ENCODE measurements at places on chromosomes 2 and 18.

- no peak for DNase-seq
These were observed 119.6 kb downstream of the MTX2 start for GRCh38 chr2:176388861-176389260.

- no peak for DNase-seq
These were observed 368.7 kb upstream of the ID2 start for GRCh38 chr2:8312861-8313830.

DNA sequence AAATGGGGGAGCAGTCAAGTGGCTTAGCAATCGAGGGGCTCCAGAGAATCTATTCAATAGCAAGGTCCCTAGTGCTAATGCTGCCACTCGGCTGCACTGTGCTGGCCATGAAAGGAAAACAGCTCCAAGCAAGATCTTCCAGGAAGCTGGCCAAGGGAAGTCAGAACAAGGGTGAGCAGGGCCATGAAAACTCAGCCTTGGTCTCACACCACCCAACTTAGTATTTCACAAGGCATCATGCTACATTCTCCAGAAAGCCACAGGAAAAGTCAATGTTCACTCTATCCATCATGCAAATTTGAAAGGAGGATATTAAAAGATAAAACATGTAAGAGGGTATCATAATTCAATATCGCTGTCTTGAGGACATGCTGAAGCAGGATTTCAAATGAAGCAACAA lies 35.7 kb downstream of the NRP2 start:
- no peak for DNase-seq

DNA sequence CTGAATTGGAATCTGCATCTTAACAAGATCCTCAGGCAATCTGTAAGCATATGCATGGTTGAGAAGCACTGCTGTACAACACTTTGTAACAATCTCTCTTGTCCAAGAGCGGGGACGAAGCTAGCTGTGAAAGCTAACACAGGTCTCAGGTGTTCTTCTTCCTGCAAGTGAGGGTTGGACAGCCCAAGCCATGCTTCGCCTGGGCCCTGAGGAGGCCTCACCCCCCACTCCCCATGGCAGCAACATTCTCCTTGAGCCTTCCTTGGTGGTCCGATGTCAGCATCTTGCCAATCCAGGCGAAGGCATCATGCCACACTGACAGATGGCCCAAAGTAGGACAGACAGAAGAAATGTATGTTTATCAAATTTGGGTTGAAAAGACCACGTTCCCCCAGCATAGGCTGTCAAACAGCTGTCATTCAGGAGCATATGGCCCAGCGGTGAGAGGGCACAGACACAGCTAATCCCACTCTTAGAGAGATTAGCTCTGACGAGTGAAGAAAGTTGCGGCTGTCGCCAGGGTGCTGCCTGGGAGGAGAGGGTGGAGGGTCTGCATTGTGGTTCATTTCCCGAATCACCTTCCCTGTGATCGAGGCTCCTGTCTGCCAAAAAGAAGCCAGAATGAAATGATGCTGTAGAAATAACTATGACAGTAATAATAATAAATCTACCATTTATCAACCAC lies 344.7 kb downstream of the MYCN start:
- no peak for DNase-seq

DNA sequence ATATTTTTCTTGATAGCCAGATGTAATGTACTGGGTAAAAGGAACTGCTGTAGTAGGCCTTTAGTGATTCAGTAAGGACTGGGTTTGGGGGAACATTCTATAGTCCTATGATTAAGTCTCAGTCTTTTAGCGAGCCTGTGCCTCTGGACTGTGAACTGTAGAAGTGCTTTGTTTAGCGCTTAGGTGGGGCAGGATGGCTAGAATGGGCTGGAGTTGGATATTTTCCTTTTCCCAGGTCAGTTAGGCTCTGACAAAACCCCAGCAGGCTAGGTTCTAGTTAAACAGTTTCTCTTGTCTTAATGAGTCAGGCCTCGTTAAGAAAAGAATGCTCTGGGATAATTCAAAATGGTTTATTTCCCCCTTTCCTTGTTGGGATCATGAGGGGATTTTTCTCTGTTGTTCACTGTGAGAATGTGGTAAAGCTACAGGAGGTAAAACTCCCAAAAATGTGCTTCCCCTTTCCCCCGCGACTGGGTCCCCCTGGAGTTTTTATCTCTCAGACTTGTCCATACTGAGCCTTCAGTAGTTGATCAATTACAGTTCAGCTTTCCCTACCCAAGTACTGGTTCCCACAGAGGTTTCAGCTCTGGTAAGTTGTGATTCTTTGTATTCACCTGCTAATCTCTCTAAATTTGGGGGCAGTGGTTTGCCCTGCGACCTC lies 31.5 kb downstream of the EHBP1 start:
- DNase-seq, result no peak

DNA sequence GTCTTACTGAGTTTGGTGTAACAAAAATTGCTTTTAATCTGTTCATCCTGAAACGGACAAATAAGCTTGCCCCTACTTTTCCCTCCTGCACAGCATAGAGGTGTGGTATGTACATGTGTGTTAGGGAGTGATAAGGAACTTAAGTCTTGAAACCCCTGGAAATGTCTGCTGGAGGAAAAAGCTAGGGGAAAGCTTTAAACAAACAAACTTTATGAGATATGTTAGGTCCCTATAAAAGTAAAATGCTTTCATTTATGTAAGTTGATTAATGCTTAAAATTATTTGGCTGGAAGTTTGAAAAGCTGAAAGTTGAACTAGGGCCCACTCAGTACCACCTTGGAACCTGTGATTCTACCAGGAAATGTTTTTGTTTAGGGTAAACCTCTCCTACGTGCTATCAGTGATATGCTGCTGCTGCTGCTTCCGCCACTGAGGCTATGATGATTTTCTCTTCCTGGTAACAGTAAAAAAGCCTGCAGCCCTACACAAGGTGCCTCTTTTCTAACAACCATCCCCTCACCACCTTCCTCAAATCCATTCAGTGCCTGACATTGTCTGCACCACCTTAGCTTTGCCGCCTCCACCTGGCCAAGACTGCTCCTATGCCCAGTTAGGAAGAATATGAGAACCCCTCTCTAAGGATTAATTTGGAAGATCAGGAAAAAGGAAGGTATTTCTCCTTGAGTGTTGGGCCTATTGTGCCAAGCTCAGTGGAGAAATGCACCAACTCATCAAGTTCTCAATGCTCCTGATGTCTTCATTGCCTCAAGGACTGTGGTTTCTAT lies 2.5 kb upstream of the YES1 start:
- DNase-seq, result no peak

GRCh38 chr2:36578343-36579296 lies 19.3 kb downstream of the FEZ2 start:
- no peak for DNase-seq

GRCh38 chr2:64018701-64019082 lies 536 bp downstream of the VPS54 start:
- DNase-seq, result no peak
